ENCODE measurements at places on chromosomes 7 and 10.

GRCh38 chr10:72328045-72328828 is 26.5 kb downstream of the DNAJB12 start:
- no peak for DNase-seq

DNA sequence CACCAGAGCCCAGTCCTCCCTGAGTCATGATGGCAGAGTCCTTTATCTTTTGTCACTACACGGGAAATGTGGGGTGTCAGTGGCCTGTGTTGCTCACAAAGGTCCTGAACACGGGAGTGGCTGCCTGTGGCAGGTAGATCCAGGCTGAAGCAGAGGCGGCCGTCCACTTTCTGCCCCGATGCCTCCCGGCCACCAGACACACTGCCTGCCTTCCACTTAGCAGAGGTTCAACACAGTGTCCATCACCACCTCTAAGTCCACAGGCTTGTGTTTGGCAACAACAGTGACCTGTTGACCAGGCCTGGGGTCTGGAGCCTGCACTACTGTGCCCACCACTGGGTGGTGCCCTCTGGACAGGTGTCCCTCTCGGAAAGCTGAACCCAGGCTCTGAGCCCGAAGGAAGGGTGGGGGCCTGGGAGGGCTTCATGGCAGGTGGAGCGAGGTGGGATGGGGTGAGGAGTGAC is 49.9 kb upstream of the CAMK2B start:
- no peak for DNase-seq

- no peak for DNase-seq
Observed at GRCh38 chr7:2965745-2966270, 77.9 kb downstream of the CARD11 start.

GRCh38 chr7:96415293-96415940 is 93.5 kb upstream of the SLC25A13 start:
- no peak for DNase-seq

- DNase-seq: no peak
Observed at GRCh38 chr7:93860261-93860660, 30.3 kb downstream of the TFPI2 start.

- no peak for DNase-seq
Observed at GRCh38 chr10:93124580-93125318, 51.1 kb downstream of the CYP26A1 start.

- DNase-seq: no peak
Observed at GRCh38 chr10:24156686-24157085, 52.3 kb upstream of the KIAA1217 start.

DNA sequence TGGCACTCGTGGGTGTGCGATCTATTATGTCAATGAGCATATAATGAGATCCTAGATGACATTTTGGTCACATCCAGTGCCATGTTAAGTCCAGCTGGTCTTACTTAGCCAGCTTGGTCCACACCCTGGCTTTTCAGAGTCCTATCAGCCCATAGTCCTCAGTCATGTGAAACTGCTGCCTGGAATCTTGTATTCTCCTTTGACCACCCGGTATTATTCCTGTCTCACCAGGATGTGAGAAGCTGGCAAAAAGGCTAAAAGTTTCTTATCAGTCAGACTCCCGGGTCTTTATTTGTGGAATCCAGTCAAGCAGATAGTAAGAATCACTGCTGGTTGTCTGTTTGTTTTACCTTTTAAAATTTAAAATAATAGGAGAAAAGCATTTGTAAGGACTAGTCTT is 705.6 kb upstream of the GHITM start:
- no peak for DNase-seq

DNA sequence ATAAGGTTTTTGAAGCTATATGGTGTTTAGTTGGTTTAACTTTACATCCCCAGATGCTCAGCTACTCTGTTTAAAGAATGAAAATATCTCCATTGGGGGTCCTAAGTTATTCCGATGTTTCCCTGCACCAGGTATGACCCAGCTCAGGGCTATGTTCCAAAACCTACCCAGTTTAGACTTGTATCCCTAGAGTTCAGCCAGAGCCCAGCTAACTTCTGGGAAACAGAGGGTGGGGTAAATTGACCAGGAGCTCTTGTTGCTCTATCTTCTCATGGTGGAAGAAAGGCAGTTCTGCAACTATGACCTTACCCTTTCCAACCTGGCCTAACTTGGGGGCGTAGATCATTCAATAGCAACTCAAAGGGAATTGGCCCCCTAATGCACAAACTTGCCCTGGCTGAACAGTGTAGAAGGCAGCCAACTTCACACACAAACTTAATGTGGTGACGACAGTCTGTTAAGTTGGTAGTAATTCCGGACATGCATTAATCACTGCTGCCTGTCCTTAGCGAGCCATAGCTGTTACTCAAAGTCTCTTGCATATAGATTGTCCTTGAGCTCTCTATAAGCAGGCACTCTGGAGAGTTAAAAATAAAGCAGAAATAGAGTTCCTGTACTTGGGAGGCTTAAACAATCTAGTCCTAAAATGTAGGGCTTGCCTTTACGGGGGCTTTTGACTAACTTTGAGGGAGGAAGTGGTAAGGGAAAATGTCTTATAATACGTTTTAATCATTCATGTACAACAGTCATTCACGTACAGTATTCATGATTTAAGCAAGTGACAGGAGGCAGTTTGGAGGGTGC is 5.3 kb upstream of the ZNRF2 start:
- DNase-seq: no peak

- DNase-seq: no peak
Observed at GRCh38 chr10:97704341-97704740, 9.2 kb upstream of the MARVELD1 start.

DNA sequence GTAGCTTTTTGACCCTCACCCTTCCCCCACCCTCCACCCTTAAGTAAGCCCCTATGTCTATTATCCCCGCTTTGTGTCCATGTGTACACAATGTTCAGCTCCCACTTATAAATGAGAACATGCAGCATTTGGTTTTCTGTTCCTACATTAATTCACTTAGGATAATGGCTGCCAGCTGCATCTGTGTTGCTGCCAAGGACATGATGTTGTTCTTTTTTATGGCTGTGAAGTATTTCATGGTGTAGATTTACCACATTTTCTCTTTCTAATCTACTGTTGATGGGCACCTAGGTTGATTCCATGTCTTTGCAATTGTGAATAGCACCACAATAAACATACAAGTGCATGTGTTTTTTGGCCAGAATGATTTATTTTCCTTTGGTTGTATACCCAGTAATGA is 232.2 kb downstream of the CACNA2D1 start:
- DNase-seq: no peak

GRCh38 chr7:29199776-29200175 is 5.2 kb downstream of the CHN2 start:
- DNase-seq: no peak

GRCh38 chr7:42285383-42285824 is 48.4 kb upstream of the GLI3 start:
- DNase-seq: no peak

- DNase-seq: no peak
Observed at GRCh38 chr10:83543691-83544462, 595.4 kb upstream of the GHITM start.

GRCh38 chr10:30562787-30563186 is 66.8 kb downstream of the LYZL2 start:
- DNase-seq: peak; percentile 21

GRCh38 chr10:57754803-57755202 is 512.9 kb downstream of the IPMK start:
- no peak for DNase-seq

DNA sequence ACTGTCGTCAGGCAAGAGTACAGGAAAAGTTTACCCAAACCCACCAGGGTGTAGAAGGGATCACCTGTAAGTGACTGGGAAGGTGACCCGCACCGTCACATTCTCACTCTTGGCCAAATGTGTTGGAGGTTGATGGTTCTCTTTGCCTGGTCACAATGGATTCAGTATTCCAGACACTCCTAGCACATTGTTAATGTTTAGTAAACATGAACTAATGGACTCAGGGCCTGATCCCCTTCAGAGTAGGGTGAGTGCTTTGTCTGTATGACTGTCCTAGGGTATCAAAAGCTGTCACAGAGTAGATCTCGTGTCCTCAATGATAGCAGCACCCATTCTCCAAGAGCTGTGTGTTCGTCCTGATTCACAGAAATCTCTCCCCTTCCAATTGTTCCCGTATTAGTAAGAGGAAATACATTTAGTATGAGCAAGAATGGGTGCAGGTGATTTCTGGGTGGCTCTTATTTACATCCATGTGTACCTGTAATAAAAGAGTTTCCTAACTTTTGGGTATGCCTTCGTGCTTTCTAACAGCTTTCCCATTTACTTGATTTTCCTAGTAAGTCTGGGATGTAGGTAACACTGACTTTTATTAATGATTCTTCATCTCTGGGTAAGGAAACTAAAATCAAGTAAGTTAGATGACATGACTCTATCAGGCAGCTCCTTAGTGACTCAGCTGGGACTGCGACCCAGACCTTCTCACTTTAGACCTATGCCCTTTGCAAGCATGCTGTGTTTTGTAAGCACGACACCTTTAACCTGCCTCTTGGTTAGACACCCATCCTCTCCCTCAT is 4.7 kb downstream of the EEPD1 start:
- no peak for DNase-seq

- no peak for DNase-seq
Observed at GRCh38 chr7:69935107-69935506, 336.8 kb downstream of the AUTS2 start.

GRCh38 chr10:77565590-77566023 is 72.0 kb downstream of the KCNMA1 start:
- DNase-seq: no peak

DNA sequence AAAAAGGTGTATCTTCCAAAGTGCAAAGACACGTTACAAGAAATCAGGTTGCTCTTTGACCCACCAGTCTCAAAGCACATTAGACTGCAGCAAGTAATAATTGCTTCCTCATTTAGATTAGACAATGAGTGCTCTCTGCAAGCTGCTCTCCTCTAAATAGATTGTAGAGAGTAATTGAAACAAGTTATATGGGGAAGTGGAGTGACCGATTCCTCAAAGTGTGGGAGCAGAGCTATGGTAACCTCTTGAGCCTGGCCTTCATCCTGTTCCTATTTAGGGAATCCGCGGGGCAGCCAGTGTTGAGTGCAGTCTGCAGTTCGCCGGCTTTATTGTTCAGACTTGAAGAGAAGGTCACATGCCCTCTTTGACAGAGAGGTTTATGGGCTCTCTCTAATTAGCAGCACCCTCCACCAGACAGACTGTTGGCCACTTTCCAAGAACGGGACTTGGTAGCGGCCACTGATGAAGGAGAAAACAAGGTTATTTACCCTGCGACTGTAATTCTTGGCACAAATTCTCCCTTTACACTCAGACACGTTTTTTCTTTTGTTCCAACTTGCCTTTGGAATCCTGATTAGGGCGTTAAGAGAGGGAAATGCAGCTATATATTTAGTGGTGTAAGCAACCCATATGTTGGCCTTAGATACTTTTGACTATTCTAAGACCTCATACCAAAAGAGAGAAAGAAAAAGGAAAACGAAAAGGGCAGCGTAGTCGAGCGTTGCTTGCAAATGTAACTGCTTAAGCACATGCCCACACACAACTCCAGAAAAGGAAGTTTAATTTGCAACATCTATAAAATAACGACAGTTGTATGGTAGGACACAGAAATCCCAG is 107.5 kb downstream of the REEP3 start:
- no peak for DNase-seq

DNA sequence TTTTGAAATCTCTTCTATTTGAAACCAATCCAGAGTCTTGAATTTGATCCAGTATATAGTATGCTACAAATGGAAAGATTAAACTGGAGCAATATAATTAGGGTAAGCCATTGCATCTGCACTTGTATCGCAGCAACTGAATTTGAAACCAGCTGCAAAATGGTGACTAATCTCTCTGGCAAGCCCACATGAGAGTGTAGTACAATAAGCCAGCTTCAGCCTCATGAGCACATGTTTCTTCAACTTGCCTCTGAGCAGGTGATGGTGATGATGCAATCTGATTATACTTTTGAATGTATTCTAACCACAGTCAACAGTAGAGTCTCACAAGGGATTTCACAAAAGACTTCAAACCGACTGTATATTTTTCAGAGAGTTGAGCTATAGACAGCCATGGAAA is 829 bp upstream of the RPA3 start:
- DNase-seq: peak; percentile 2

- no peak for DNase-seq
Observed at GRCh38 chr10:91974960-91975359, 51.4 kb downstream of the BTAF1 start.

DNA sequence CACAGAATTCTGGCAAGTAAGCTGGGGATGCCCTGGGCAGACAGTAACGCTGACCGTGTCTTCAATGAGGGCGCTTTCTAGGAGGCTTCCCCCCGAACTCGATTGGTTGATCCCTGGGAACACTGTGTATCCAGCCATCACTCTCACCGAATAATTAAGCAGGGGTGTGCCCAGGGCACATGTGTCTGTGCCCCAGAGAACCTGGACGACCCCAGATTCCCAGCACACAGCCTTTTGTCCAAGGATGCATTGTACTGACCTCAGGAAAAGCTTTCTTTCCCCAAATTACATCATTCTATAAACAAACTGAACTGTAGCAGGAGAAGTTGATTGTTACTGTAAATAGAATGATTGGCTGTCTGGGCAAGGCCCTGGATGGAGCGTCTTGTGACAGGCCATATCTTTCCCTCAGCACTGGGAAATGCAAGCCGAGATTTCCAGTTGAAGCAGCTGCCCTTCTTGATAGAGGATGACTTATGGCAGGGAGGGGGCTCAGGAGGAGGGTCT is 6.6 kb upstream of the DEPP1 start:
- no peak for DNase-seq

GRCh38 chr10:18400201-18400905 is 251.0 kb downstream of the NSUN6 start:
- DNase-seq: no peak

- DNase-seq: no peak
Observed at GRCh38 chr7:27131390-27131819, 848 bp upstream of the HOXA4 start.

DNA sequence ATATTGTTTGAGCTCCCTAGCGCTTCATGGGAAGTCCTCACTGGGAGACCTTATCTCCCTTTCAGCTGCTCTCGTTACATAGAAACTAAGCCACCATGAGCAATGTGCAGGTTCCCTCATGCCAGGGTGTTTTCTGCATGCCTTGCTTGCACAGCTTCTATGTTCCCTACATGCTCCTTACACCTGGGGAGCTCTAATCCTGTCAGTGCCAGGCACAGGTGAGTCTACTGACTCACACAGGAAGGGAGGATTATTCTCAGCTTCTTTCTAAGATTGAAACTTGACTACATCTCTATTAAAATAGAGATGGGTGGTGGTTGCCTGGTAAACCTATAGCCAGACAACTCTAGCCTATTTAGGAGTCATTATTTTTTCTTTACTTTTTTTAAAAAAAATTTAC is 375.7 kb upstream of the CDC14C start:
- DNase-seq: no peak

DNA sequence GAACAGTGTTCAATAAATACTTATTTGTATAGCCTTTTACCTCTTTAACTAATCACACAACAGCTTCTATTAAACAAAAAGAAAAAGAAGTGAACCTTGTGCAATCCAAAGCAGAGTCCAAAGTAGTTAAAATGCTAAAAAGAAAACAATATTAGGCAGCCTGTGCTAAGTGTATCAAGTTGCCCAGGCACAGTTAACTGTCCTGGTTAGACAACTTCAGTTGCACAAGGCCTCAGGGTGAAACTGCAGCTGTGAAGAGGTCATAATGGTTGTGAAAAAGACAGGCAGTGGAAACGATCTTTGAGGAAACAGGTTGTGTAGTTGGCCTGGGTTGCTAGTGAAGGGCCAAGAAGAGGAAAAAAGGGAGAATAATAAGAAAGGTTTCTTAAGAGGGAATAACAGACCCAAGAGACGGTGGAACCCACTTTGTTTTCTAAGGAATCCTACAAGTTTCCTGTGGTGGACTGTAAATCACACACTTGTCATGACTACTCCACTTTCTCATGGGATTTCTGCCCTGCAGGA is 6.0 kb upstream of the CROT start:
- DNase-seq: no peak

- DNase-seq: peak; percentile 58
Observed at GRCh38 chr7:107579885-107580715, at the start of gene BCAP29. BCAP29 (plus strand) TSS chr7:107580246; CDS start chr7:107580773, 527 bp downstream.

- peak; percentile 48 for DNase-seq
Observed at GRCh38 chr10:89217057-89217990, 10.2 kb upstream of the CH25H start.

Data from stimulated activated CD4-positive, alpha-beta T cell treated with anti-CD3 and anti-CD28 coated beads, Interleukin-1b, Interleukin-23, amount 100 ng/mL, for 24 hours (primary cell).